ENCODE measurements at places on chromosomes 2 and 18. TPM values are rescaled to one million over a fixed set of nuclear protein-coding genes. Genes with fewer than 3 reads are reported as not detected.

DNA sequence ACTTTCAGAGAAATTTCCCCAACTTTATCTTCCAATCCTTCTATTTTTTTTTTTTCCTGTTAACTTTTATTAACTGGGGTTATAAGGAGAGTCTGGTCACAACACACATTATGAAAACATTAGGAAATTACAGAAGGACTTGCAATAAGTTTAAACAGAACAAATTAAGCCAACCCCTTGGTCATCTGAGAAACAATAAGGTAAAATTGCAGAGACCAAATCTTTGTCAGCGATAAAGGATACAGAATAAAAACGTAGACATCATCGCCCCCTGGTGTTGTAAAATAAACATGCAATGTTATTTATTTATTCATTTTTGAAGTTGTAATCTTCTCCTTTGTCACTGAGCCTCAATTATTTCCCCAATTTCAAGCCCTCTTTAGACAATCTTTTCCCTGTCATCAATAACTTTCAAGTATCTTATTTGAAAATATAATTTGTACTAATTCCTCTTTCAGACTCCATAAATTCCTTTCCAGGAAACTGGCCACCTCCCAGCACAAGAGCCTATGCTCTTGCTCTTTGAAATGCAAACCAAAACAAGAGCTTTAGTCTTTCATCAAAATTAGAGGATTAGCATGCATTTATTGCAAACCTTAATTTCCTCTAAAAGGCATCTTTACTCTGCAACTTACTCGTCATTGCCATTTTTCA, 19.5 kb downstream of the G6PC2 start:
- peak; percentile 49 for DNase-seq

DNA sequence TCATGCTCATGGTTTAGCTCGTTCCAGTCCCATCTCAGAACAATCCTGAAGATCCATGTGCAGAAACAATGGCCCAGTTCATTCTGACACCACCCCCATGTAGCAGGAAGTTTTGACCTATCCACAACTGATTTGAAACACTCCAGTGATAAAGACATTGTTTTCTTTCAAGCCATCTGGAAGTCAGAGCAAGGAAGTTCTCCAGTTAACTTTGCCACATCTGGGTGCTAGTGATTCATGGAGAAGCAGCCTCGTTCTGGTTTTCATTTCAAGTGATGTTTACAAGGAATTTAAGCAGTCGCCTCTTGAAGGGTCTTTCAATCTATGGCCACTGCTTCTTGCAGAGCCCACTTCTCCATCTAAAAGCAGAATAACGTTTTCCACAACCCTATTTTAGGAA, 36.6 kb upstream of the TWIST2 start:
- DNase-seq = no peak

GRCh38 chr2:240338274-240338673, 97.2 kb upstream of the GPC1 start:
- no peak for DNase-seq

- DNase-seq = no peak
Observed at GRCh38 chr2:46610021-46610420, 130.7 kb downstream of the TMEM247 start.

GRCh38 chr2:3503046-3503445, 16.3 kb downstream of the ADI1 start:
- DNase-seq = no peak

DNA sequence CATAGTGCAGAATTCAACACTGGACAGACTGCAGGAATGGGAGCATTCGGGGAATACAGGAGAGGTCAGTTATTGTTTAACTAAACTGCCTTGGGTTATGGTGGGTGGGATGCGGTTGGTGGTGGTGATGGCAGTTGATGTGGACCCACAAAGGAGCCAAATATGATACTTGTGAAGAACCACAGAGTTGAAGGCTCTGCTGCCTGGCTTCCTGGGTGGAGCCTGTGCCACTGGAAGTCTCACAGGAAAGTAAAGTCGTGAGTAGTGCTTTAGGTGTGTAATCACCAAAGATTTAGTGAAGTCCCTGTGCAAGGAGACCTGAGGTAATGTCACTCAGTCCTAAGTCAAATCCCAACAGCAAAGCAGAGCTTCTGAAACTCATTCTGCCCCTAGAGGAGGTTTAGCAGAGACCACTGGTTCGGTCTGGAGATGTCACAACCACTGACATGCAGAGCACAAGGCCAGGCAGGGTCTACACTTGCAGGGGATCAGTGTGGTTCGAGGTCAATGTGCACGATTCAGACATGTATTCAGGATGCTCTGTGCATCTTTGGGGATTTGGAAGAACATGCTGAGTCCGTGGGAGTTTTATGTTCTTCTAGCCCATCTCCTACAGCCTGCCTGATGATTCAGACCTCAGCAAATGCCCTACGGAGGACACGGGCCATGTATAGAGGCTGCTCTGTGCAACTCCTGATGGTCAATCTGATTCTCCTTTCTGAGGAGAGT, 1150.9 kb downstream of the RPIA start:
- DNase-seq = no peak

GRCh38 chr2:72425996-72426395, 278.3 kb upstream of the CYP26B1 start:
- no peak for DNase-seq

GRCh38 chr2:239259603-239260298, 141.1 kb downstream of the HDAC4 start:
- DNase-seq = no peak

GRCh38 chr2:150404147-150404546, 83.3 kb downstream of the RND3 start:
- DNase-seq = peak; percentile 28

DNA sequence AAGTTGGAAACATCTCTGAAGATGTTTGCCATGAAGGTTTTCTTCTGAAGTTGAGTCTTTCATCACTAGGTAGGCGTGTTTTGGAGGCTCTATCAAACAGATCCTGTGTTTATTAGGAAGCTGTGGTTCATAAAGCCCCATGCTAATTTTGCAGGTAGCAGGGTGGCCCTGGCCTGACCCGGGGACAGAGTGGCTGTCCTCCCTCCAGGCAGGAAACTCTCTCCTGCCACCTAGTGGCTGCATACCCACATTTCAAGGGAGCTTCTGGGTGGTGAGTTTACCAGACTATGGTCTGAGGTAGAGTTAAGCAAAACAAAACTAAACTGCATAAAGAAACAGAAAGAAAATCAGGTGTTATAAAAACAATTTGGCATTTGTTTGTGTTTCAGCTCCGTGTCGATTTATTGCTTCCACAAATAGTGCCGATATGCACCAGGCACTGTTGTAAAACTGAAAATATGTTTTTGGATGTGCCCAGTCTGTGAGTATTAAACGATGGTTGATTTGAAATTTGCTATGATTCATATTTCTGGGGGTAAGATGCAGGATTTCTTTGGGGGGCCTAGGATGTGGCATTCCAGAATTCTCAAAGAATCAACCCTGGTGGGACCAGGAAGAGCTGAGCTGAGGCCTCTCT, 26.0 kb upstream of the IL37 start:
- DNase-seq = peak; percentile 25

GRCh38 chr2:71130152-71130904, at the start of the genes MCEE and MPHOSPH10:
Gene MCEE (minus strand): TSS chr2:71130229. CDS start chr2:71130219, 10 bp downstream.
Gene MPHOSPH10 (plus strand): TSS chr2:71130634. CDS start chr2:71130666, 32 bp downstream.
- peak; percentile 83 for DNase-seq

GRCh38 chr2:11121823-11122155, 33.5 kb upstream of the SLC66A3 start:
- DNase-seq = no peak

DNA sequence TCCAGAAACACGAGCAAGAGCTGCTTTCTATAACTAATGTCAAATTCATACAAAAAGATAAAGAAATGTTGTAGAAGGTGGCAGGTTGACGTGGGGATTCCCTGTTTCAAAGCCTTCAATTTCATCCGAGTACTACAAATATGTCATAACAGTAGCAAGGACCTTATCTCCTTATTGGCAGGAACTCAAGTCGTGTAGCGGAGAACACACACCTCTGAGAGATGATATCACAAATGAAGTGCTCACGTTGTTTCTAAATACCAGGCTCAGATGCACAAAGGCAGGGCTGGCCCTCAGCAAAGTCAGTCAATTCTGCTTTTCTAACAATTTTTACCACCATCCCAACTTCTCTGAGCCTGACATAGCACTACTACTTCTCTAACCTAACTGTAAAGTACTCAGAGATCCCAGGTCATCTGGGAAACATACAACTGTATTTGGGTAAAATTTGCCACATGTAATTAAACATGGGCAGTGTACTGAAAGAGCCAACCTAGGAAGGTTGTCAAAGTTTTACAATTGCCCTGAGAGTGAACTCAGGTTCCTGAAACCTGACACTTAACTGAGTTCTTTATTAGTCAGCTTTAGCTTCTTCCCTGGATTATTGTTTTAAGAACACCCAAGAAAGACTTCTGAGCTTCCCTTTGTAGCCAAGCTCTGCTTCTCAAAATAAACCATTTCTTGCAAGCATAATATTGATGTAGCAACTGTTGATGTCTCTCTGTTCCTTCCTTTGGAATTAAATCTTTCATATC, 813.7 kb upstream of the ACVR2A start:
- DNase-seq = peak; percentile 12

GRCh38 chr2:188965563-188965962, 8.6 kb upstream of the COL3A1 start:
- DNase-seq = no peak

GRCh38 chr2:173231042-173231441, 123.6 kb upstream of the CDCA7 start:
- DNase-seq = no peak

DNA sequence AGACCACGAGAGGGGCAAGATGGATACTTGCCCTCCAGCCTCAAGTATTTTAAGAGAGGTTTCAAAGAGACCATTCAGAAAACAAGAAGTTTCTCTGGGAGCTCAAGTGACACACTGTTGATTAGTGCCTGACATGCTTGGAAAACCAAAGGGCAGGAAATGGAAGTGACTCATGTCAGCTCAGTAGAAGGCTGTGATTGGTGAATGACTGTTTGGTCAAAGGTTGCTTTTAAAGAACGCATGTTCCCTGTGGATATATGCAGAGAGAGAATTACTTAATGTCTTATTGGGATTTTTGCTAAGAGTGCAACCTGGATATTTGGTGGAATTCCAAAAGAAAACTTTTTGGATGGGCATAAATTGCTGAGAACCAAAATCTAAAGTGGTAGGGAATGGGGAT, 549.9 kb downstream of the XIRP2 start:
- DNase-seq = peak; percentile 83

DNA sequence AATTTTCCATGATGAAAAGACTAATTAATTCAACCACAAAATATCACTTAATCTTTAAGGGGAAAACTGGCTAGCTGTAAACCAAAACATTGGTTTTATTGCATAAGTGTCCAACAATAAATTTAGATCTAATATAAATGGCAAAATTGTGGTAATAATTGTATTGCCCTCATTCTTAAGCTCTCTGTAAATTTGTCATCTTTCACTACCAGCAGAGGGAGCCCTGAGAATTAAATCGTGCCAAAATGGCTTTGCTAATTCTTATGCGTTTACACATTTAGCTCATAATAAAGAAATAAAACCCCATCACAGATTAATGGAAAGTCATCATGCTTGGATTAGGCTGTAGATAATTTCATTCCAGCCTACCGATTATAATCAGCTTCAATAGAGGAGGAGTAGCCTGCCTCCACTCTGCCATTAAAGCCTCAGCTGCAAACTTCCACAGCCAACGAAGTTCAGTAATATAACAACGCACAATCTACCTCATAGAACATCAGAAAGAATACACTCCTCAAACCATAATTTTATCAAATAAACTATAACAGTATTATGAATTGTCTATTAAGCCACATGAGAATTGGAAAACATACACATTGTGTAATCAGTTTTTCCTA, 70.0 kb upstream of the ATP5MC3 start:
- peak; percentile 24 for DNase-seq

- no peak for DNase-seq
Observed at GRCh38 chr2:167942366-167943081, 304.9 kb downstream of the STK39 start.

- peak; percentile 50 for DNase-seq
Observed at GRCh38 chr2:61928826-61929461, 23.5 kb downstream of the COMMD1 start.

GRCh38 chr2:9703085-9703678, 72.4 kb upstream of the YWHAQ start:
- DNase-seq = peak; percentile 98

DNA sequence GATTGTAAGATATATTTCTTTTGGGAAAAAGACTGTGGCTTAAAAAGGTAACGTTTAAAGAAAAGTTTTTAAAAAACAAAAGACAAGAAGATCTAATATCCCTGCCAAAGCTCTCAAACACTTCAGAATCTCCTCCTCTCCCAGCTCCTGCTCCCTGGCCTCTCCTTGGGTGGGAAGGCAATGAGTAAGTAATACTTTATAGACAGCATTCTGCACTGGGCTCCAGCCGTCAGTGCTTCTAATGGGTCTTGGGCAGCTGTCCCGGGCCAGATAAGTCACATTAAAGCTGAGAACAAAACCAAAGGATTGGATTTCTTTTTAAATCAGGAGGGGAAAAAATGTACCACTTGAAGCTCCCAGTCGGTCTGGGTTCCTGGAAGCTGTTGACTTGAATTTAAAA, 133.7 kb downstream of the ALPK2 start:
- no peak for DNase-seq

DNA sequence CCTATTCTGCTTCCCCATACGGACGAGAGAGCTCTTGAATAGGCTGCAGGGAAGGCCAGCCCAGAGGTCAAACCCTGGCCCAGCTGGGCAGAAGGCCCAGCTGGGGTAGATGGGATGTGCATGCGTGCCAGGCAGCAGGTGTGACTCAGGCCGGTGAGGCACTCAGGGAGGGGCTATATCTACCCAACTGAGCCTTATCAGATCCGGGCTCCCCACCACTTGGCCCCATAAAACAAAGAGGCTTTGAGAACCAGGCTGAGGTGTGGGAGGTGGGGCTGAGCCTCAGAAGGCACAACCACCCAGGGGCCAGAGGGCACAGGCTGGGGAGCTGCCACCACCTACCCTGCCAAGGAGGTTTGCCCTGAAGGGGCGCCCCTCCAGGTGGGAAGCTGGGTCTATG, 8.0 kb upstream of the CFAP65 start:
- peak; percentile 36 for DNase-seq

DNA sequence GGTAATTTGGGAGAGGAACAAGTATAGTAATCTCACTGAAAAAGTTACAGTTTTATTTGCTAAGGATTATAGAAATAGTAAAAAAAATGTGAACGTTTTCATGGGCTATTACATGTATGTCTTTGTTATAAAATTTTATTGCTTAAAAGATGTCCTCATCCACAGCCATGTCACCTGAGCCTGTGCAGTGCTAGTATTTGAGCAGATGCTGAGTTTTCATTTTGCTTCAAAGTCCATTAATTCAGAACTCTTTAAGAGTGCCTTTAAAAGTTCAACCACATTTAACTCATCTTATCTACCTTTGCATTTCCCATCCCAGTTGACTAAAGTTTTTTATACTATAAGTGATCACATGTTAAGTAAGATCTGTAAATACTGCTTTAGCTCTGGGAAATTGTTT, 52.6 kb downstream of the DPP10 start:
- no peak for DNase-seq

The ASTL gene
- not detected for total RNA-seq

The KATNAL2 gene
- 5.1 TPM for total RNA-seq

The GAL3ST2 gene
- not detected for total RNA-seq

The GRB14 gene
- total RNA-seq = 0.10 TPM

The GALNT3 gene
- not detected for total RNA-seq

The ZNF396 gene
- total RNA-seq = 0.33 TPM

The ADNP2 gene
- 17.9 TPM for total RNA-seq

The TET3 gene
- total RNA-seq = 9.9 TPM

The GLI2 gene
- total RNA-seq = 4.7 TPM

The FIGN gene
- total RNA-seq = 2.2 TPM

The USP37 gene
- total RNA-seq = 19.1 TPM

All from A172 (cell line).